ENCODE measurements at places on chromosomes 7 and 10.

- peak; percentile 73 for DNase-seq
These were observed 283.9 kb downstream of the PLXDC2 start for GRCh38 chr10:20100171-20100570.

DNA sequence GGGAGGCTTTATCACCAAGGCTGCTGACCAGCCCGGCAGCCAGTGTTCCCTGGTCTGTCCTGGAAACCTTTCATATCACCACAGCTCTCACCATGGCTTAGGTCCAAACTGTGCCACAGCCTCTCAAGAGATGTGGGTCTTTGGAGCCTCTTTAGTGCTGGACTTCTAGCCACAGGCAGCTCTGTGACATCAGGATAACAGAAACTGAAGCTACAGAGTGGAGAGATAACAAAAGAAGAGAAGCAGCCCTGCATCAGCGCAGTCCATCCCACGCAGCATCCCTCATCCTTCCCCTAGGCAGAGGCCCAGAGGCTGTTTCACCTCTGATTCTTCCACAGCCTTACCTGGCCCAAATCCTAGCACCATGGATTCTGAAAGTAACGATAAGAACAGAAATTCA, 187.9 kb upstream of the KMT2E start:
- peak; percentile 10 for DNase-seq

GRCh38 chr7:123674399-123675180, 18.9 kb downstream of the LMOD2 start:
- DNase-seq = no peak

GRCh38 chr7:13988065-13988464, 1.4 kb downstream of the ETV1 start:
- peak; percentile 5 for DNase-seq

GRCh38 chr10:48598936-48599829, 5.7 kb downstream of the ARHGAP22 start:
- DNase-seq = no peak

DNA sequence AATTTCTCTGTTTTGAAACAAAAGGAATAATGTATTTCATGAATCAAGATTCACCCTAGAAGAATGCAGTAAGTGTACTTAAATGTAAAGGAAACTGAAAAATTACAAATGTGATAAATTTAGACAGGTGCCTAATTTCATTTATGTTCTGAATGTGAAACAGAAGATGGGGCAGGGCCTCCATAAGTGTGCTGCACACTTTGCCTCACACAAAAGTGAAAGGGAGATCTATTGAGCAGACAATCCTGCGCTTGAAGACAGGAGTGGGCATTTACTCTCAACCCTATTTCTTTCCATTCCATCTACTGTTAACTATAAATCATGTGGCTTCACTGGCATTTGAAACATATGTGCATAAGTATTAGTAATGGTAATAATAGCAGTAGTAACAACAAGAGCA, 36.2 kb downstream of the GNG11 start:
- no peak for DNase-seq

- DNase-seq = no peak
These were observed 30.4 kb downstream of the LAMB4 start for GRCh38 chr7:108099713-108100112.
